Stimulated activated CD8-positive, alpha-beta memory T cell treated with anti-CD3 and anti-CD28 coated beads, Interleukin-7, amount 100 ng/mL, for 48 hours (primary cell): ENCODE measurements at places on chromosomes 7 and 10.

DNA sequence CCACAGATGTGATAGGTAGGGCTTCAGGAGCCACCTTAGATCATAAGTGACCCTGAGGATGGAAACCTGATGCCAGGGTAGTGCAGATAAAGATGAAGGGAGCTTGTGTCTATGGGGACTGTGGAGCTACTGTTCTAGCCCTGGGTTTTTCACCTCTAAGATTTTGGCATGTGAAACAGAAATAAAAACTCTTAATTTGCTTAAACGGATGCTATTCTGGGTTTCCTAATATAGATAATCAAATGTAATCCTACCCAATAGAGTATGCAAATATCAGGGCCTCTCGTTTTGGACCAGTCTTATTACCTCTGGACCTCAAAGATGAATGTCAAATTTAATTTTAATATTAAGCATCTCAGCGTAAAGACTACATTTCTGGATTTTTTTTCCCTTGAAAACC is 49.3 kb downstream of the ABCB4 start:
- no peak for DNase-seq

DNA sequence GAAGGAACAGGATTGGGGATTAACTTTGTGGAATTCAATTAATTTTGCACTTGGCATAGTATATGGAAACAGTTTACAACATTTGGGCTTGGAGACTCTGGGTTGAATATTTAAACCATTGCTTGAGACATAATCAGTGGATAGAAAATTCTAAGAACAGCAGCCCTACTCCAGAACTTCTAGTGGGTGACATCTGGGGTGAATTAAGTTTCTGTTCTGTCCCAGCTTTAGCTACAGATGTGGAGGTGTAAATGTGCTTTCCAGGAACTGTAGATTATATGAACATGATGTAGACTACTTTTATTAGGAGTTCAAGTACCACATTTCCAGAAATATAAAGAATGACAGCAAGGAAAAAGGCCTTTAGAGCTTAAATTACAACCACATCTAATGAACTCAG is 51.9 kb upstream of the SKAP2 start:
- no peak for DNase-seq

- no peak for DNase-seq
Measured at GRCh38 chr10:113713640-113713982, 33.9 kb downstream of the CASP7 start.

GRCh38 chr10:28983799-28984198 is 305.1 kb upstream of the LYZL1 start:
- DNase-seq = no peak

- DNase-seq = no peak
Measured at GRCh38 chr10:104563548-104563947, 77.5 kb upstream of the SORCS3 start.

GRCh38 chr10:48447356-48448215 is 141.1 kb downstream of the MAPK8 start:
- DNase-seq = no peak

DNA sequence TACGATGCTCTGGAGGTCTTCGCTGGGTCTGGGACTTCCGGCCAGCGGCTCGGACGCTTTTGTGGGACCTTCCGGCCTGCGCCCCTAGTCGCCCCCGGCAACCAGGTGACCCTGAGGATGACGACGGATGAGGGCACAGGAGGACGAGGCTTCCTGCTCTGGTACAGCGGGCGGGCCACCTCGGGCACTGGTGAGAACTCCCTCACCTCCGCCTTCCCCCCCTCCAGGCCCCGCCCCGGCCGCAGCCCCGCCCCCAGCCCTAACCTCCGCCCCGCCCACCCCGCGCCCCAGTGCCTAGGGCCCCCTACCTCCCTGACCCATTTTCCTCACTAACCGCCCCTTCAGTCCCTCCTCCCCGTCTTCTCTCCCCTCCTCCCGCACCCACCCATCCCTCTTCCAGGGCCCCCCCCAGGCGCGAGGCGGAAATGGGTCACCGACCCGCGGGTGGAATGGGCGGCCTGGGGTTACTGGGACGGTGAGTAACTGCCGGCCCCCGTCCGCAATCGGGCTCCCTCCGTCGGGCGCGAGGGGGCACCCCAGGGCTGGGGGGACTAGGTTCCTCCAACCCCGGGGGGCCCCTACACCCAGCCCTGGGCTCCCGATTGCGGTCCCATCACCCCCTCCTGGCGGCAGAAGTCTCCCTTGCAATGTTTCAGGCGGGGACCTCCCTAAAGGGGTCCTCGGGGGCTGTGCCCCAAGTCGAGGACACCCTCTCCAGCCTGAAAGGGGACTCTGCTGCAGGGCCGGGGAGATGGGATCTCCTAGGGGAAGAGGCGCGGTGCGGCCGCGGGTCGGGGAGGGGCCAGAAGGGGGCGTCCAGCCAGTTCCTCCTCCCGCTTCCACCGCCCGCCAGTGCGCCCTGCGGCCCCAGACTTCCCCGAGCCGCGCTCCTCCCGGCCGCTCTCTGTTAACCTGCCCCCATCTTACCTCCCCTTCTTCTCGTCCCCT is 2.1 kb downstream of the PCOLCE start:
- DNase-seq = peak; percentile 75

DNA sequence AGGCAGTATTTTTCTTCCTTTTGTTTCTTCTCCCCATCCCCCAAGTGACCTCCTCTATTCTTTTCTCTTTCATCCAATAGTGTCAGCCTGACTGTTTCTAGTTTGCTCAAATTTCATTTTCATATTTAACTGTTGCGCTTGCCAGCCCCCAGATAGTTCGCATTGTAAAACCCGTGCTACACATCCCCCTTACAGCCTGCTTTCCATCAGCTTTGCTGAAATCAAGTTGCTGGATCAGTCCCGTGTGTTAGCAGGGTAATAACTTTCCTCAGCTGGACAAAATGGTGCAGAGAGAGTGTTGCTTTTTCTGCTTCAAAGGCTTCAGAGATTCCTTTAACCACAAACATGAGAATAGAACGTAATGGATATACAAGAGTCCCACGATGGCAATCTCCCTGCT is 180.6 kb upstream of the NPVF start:
- no peak for DNase-seq

DNA sequence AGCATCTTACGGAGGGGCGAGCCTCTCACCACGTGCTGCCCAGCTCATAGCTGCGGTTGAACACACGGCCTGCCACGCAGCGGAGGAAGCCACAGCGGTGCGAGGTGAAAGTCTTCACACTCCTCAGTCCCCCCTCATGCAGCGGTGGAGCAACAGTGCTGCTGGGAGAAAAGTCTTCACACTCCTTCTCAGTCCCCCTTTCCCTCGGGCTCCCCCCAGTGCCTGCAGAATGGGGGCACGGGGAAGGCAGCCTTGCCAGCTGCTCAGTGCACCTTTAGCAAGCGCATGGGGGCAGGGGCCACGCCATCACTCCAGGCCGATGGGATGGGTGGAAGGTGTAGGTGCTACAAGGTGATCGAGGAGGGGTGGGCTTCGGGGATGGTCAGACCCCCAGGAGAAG is 206.3 kb upstream of the TCERG1L start:
- no peak for DNase-seq

DNA sequence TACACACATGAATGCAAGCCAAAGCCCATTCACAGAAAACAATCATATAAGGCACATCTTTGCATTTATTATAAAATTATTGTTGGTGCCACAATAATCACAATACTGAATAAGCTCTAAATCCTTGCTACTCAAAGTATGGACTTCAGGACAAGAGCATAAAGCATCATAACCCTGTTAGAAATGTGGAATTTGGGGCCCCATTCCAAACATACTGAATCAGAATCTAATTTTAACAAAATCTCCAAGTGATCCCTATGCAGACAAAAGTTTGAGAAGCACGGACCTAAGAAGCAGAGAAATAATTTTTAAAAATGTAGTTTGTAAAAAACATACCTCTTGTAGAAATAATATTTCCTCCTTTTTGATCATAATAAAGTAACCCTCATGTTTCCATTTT is 199.2 kb downstream of the IMMP2L start:
- no peak for DNase-seq

GRCh38 chr7:157248659-157249058 is 88.1 kb upstream of the DNAJB6 start:
- DNase-seq = no peak

- no peak for DNase-seq
Measured at GRCh38 chr10:104804880-104805279, 163.8 kb downstream of the SORCS3 start.

DNA sequence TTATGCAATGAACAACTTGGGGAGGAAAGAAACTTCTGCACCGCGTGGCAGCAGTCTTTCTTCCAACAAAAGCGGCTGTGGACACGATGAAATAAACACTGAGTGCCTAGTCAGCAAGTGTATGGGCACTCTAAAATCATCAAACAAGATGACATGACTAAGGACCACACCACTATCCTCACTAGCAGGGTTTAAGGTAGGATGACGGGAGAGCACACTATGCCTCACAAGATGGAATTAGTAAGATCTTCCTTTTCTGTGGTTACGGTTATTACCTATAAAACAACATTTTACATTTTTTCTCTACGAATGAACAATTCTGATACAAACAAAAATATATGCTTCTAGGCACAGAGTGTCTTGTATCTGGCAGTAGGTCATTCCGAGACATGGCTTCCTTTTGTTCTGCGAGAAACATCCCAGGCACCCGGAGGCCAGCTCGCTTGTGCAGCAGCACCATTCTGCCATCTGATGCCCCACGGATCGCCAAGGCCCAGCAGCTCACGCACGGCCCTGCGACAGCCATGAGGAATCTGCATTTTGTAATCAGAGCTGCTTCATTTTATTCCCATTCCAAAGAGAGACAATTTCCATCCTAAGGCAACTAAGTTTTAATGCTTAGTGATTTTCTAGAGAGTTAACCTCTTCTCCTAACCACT is 54.1 kb upstream of the NCAPG2 start:
- DNase-seq = no peak

GRCh38 chr7:51569176-51569575 is 252.6 kb upstream of the COBL start:
- DNase-seq = no peak

DNA sequence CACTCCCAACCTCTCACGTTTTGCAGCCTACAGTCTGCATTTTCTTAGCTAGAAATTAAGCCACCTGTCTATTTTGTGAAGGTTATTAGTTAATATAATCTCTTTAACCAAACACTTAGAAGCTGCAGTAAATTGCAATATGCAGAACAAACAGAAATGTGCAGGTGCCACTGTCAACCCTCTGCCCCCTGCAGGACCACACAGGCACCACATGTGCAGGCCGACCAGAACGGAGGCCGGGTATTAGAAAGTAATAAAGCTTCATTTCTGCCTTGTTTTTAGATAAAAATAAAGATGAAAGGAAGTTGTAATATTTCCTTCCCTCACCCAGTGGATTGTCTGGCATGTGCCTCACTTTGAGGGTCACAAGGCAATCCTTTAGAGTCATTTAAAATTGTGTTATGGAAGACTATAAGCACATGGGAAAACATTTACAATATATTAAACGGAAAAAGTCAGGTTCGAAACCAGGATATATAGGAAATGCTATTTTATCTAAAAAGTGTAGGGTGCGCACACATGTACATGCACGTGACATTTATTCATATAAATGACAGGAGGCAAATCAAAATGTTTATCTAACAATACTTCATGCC is 158.2 kb downstream of the ARHGAP12 start:
- no peak for DNase-seq

GRCh38 chr10:102484021-102484420 is 18.5 kb downstream of the ACTR1A start:
- DNase-seq = no peak

- no peak for DNase-seq
Measured at GRCh38 chr7:70553364-70553763, 578.6 kb upstream of the GALNT17 start.

DNA sequence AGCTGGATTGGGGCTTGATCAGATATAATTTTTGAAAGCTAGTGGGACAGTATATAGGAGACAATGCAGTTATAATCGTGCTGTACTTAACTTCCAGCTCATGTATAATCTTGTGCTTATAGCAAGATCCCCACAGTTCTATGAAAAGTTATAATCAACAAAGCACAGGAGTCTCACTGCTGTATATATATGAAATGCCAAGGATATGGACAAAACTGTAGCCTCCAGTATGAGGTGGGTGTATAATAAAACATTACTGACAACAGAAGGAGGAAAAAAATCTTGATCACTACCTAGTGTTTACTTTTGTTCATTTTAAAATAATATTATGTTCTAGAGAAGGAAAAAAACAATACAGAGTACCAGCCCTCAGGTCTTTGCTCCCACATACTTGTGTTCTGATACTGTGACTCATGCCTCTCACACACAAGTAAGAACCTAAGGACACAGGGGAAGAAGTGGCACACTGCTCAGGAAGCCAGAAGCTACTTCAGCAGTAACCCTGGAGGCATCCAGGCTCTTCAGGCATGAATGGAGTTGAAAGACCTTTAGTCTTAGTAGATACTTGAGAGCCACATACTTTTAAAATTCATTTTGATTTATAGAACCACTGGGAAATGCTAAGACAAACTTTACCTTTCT is 265.7 kb upstream of the IMMP2L start:
- DNase-seq = no peak

DNA sequence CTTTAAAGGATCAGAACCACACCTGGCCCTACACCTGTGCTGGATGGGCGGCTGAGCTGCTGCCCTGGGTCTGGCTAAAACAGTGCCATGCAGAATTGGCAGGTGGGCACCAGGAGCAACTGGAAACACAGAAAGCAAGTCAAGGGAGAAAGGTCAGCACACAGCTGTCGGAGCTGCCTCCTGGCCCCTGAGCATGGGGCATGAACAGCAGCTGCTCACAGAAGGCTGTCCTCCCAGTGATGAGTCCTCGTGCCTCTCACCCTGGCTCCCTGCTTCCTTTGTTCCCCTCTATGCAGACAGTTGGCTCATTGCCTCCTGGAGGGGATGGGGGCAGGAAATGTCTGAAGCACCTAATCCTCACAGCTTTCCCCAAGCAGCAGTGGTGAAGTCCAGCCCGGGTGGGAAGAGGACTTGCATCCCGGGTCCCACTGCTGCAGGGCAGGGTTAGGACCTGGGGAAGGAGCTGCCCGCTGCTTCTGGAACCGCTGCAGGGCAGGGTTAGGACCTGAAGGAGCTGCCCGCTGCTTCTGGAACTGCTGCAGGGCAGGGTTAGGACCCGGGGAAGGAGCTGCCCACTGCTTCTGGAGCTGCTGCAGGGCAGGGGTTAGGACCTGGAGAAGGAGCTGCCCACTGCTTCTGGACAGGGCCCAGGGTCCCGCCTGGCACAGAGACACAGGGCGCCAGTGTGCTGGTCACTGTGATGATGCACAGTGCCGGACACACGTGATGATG is 37.3 kb downstream of the VIPR2 start:
- DNase-seq = no peak

- no peak for DNase-seq
Measured at GRCh38 chr7:149228831-149229471, 10.5 kb upstream of the ZNF212 start.

DNA sequence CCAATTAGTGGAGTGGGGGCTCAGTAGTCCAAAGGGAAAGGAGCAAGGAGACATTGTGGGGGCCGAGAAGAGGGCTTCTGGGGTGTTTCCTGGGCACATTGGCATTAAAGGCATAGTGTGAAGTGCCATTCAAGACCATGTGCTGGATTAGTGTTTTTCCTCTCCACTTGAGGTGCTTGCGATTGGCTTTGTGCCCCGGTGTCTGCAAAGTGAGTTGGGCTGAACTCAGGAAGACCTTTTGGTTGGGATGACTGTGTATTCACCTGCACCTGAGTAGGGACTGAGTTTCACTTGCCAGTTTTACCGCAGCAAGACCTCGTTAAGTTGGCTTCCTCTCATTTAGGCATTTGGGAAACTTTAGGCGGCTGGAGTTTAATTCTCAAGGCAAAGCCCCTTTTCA is 73.0 kb downstream of the TCF7L2 start:
- DNase-seq = no peak

- DNase-seq = no peak
Measured at GRCh38 chr10:115951242-115951641, 321.8 kb downstream of the GFRA1 start.
